ENCODE measurements at places on chromosomes 6 and 20.

GRCh38 chr20:47502271-47503239, 868 bp downstream of the NCOA3 start:
- peak; percentile 12 for DNase-seq

DNA sequence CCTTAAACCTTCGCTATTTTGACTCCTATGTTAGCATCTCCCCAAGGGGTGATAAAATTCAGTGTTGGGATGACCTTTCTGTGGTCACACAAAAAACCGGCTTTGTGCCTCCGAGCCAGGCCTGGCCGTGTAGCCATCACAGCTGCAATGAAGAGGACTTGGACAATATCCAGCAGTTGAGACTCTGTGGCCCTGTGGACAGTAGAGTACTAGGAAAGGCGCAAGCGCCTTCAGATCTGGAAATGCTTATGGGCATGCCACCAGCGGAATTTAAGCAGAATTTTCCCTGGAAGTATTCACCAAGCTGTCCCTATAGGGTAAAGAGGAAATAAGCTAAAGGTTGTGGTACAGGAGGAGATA, 63.3 kb upstream of the SLC2A12 start:
- no peak for DNase-seq

DNA sequence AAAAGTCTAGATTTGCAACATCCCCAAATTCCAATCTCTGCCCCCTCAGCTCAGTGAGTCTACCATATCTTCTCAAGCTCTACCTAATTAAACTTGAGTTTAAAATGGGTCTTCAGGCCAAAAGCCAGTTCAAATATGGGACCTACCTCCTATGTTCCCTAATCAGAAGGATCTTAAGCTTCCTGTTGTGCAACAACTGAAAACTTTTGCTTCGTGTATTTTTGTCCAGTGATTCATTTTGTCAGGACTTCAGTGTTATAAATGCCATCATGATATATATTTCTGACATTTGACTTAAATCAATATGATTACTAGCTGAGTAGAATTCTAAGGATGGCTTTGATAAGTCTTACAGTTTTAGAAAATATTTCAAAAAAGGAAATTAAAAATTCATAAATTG, 622.6 kb upstream of the PTCHD4 start:
- no peak for DNase-seq

DNA sequence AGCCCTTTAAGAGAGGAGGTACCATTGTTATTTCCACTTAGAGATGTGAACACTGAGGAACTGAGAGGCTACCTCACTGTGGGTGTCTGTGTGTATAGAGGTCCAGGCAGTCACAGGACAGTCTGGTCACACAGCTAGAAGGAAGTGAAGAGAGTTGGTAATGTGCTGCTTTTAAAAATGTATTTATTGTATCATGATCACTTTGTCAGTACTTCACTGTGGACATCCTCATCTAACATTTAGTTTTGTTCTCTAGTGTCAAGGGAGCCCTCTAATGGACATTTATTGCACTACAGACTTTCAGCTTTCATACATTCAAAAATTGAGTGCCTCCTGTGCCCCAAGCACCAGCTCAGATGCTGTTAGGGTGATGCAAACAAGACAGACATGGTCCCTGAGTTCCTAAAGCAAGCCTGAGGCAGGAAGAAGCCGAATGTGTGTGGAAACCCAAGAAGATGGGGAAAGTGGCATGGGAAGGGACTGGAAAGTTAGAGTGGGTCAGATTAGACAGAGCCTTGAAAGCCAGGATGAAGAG, 123.0 kb downstream of the SLC16A10 start:
- DNase-seq, result no peak

DNA sequence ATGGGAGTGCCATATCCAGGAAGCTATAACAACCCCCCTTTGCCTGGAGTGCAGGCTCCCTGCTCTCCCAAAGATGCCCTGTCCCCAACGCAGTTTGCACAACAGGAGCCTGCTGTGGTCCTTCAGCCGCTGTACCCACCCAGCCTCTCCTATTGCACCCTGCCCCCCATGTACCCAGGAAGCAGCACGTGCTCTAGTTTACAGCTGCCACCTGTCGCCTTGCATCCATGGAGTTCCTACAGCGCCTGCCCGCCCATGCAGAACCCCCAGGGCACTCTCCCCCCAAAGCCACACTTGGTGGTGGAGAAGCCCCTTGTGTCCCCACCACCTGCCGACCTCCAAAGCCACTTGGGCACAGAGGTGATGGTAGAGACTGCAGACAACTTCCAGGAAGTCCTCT, 56.7 kb upstream of the TMEM181 start:
- DNase-seq, result no peak

DNA sequence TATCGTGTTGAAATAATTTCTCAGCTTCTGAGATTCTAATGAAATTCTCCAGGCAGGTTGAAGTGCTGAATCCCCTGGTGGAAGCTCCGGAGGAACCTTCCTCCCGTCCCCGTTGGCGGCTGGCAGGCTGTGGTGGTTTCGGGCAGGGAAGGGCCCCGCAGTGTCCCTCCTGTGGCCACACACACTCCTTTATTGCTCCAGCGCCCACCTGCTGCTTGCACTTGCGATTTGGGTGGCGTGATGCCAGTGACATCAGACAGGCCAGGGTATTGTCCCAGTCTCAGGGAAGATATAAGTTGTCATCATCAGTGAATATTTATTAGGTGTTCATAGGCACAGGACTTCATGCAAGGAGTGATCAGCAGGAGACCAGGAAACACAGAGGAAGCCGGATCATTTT, 530.4 kb downstream of the QKI start:
- no peak for DNase-seq

GRCh38 chr6:40988634-40989033, 50.4 kb downstream of the UNC5CL start:
- no peak for DNase-seq

DNA sequence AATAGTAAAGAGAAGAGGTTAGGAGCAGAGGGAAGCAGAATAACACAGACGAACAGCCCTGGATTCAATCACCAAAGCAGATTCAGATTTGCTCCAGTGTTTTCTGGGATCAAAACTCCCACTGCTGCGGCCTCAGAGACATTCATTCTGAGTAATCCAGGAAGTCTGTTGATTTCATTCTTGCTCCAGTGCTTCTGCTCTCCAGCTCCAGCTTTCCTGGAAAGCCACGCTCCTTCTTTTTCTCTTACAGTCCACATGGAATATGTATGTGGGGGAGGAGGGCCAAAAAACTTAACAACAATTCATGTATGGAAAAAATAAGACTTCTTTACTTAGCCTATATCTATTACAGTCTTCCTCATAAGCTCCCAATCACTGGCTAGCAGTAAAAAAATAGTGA, 26.4 kb upstream of the UST start:
- no peak for DNase-seq

GRCh38 chr20:59094576-59094975, 52.0 kb upstream of the PRELID3B start:
- no peak for DNase-seq

GRCh38 chr20:63116412-63117106, 99.4 kb downstream of the YTHDF1 start:
- no peak for DNase-seq

DNA sequence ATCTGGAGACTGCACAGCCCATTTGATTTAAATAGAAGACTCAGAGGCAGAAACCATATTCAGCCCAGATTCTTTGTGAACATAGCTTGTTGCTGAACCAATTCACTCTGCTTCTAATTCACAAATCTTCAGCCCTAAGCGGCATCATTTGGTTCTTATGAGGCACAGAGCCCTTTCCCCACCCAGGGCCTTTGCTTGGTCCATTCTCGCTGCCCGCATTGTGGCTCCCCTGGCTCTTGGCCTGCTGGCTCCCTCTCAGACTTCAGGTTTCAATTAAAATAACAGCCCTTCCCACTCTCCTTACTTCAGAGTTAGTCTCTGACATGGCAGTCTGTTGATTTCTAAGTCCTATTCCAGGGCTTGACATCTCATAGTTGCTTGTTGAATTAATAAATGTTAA, 9.4 kb upstream of the TMEM14A start:
- no peak for DNase-seq

- peak; percentile 12 for DNase-seq
Observed at GRCh38 chr6:134111062-134111677, 58.7 kb upstream of the SLC2A12 start.

DNA sequence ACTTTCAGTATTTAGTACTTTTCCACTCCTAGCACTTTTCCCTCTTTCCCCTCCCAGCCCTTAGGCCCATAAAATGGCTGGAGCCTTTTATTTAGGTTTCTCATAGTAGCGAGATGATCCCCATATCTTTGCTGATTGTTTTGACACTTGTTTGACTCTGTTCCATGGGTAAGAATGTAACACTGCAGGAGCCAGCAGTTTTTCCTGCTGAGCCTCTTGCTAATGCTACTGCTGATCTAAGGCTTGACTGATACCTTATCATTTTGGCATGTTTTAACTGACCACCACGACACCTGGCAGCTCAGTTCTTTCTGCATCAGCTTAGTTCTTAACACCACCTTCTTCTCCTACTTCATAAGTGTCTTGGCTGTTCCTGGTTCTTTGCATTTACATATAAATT, 29.6 kb downstream of the ZKSCAN8 start:
- no peak for DNase-seq

All from NCI-H187 (cell line).